ENCODE measurements at places on chromosomes 1 and 21. TPM values are rescaled to one million over a fixed set of nuclear protein-coding genes. Genes with fewer than 3 reads are reported as not detected.

DNA sequence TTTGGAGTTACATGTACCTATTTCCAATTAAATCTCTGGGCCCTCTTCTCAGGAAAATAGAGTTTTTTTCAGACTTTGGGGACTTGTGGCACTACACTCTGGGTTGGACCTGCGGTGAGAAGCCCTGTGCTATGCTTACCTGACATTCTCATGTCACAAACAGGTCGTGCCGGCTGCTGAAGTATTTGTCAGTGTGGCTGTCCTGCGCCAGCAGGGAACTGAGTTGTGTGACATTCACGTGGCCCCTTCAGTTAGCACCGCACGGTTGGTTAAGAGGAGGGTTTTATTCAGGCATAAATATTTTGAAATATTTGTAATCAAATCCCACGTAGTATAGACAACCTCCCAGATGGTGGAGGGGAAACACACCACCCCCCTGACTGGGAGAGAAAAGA is 6.3 kb upstream of the COL6A2 start:
- DNase-seq: no peak

- no peak for DNase-seq
These were observed 197.8 kb downstream of the PBX1 start for GRCh38 chr1:164756741-164757140.

- DNase-seq: peak; percentile 83
These were observed 39.5 kb downstream of the TGFB2 start for GRCh38 chr1:218384581-218384993.

Gene LYPLA2
- 71.7 TPM for total RNA-seq

Gene CFAP74
- total RNA-seq: not detected

Gene KRTCAP2
- 209 TPM for total RNA-seq

Measured in M059J (cell line).